GM10248 (cell line): ENCODE measurements at places on chromosomes 16 and 17.

GRCh38 chr16:17555176-17555575, 84.4 kb upstream of the XYLT1 start:
- DNase-seq: no peak

- peak; percentile 42 for DNase-seq
These were observed 51.8 kb downstream of the CA10 start for GRCh38 chr17:52106638-52107261.

- peak; percentile 63 for DNase-seq
These were observed 9.1 kb upstream of the PSMC3IP start for GRCh38 chr17:42586514-42587230.

GRCh38 chr16:2385190-2385836, 43.9 kb upstream of the CCNF start:
- no peak for DNase-seq

GRCh38 chr17:65743308-65743655, 181.8 kb upstream of the AXIN2 start:
- no peak for DNase-seq

GRCh38 chr16:87324411-87325275, 7.5 kb upstream of the C16orf95 start:
- peak; percentile 80 for DNase-seq

DNA sequence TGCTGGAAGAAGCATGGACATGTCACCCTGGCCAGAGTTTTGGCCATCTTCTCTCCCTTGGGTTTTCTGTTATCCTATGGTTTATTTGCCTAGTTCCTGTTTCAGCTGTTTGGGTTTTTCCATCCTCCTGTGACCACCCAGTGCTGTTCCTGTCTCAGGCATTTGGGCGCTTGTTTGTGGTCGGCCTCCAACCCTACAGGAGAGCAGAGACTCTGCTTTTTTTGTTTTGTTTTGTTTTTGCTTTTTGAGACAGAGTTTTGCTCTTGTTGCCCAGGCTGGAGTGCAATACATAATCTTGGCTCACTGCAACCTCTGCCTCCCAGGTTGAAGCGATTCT, 3.3 kb upstream of the ZC3H7A start:
- no peak for DNase-seq

GRCh38 chr16:66169817-66170216, 196.7 kb upstream of the CDH5 start:
- no peak for DNase-seq

GRCh38 chr17:27506348-27507218, 50.3 kb downstream of the KSR1 start:
- DNase-seq: peak; percentile 78

GRCh38 chr16:81623365-81624102, 155.6 kb upstream of the PLCG2 start:
- DNase-seq: peak; percentile 66

- DNase-seq: no peak
These were observed 5.2 kb downstream of the KRT39 start for GRCh38 chr17:40961591-40961990.

- peak; percentile 14 for DNase-seq
These were observed 22.9 kb downstream of the C1QTNF1 start for GRCh38 chr17:79046916-79047280.

DNA sequence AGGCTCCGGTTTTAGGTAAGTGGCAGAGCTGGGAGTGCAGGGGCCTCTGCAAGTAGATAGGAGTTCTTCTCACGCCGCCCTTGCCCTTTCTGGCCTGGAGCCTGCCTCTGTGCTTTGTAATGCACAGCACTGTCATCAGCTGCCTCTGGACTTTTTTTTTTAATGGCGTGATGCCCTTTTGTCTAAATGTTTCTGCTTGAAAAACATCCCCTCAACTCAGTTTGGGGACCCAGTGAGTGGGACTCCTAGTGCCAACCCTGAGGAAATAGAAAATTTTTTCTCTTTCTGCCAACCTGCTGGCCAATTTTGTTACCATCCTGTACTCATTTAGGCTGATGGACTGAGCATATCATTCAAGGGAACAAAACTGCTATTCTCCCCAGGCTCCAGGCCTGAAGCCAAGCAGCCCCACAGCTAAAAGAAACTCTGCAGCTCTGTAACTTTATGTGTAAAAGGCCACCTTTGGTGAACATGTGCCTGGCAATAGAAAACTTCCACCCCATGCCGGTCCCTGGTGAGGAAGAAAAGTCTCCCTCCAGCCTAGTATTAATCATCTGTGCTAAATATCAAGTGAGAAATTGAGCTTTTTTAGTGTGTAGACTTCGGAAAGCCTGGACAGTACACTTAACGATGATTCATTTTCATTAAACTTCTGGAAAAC, 22.5 kb downstream of the SLC6A2 start:
- no peak for DNase-seq

DNA sequence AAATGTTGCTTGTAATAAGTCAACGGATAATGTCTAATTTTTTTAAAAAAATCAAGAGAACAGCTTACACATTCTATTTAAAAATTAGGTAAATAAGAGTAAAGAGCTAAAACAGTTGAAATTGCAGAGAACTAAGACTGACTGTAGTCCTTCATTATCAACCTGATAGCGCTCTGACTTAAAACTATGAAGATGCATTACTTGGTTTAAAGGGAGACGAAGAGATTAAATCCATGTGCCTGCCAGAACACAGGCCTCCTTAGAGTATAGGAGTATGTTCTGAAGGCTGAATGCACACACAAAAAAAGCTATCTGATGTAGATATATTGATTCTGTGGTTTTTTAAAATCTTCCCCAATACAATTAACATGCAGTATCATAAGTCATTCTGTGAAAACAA, 28.5 kb downstream of the GLG1 start:
- DNase-seq: no peak

- DNase-seq: no peak
These were observed 658 bp downstream of the TNFRSF12A start for GRCh38 chr16:3020604-3021448.

GRCh38 chr17:80086081-80086480, 15.3 kb upstream of the GAA start:
- DNase-seq: no peak

DNA sequence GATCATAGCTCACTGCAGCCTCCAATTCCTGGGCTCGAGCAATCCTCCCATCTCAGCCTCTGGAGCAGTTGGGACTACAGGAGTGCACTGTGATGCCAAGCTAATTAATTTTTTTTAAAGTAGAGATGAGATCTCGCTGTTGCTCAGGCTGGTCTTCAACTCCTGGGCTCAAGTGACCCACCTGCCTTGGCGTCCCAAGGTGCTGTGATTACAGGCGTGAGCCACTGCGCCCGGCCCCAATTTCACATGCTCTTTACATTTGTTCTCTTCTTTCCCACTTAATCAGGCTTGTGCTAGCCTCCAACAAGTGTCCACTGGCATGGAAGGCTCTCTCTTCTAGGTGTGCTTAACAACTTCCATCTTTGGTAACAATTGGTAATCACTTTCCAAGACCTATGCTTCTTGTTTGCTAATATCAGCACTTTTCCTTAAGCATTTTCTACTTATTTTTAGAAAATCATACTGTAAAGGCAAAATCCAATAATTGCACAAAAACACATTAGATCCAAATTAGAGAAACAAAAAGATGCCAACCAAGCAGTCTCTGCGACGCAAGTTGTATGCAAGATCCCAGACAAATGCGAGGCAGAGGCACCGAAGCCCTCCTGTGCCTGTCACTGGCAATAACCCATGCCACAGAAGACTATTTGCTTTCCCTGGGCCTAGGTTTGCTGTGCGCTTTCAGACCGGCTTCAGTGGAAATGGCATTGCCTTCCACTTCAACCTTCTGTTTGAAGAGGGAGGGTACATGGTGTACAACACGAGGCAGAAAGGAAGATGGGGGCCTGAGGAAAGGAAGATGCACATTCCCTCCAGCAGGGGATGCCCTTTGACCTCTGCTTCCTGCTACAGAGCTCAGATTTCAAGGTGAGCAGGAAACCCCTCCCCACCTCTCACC, 52.6 kb downstream of the NOS2 start:
- no peak for DNase-seq

GRCh38 chr16:60001523-60001922, 1267.4 kb upstream of the GOT2 start:
- DNase-seq: no peak

DNA sequence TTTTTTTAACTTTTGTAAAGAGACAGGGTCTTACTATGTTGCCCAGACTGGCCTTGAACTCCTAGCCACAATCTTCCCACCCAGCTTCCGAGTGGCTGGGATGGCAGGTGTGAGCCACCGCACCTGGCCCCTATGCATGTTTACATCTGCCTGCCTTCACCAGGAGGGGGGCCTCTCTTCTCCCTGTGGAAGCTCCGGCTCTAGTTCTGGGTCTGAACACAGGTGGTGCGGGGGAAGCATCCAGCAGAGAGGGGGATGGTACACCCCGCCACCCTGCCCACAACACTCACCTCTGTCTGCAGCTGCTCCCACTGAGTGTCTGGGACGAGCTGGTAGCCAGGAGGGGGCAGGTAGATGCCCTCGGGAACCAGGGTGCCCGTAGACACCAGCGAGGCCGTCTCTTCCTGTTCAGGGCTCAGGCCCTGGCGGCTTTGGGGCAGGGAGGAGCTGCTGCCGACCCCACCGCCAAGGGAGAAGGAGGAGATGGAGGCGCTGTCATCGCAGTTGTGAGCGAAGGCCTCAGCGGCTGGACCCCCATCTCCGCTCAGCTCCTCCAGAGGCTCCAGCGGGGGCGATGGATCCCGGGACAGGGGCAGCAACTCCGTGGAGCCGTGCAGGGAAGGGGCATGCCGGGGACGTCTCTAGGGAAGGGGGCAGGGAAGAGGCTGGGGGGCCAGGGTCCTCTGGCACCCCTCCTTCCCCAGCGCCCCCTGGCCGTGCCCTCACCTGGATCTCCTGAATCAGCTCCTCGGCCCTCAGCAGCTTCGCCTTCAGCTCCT, 10.9 kb downstream of the RABEP2 start:
- no peak for DNase-seq

- DNase-seq: peak; percentile 9
These were observed 5.5 kb downstream of the PRR29 start for GRCh38 chr17:64003526-64004121.

DNA sequence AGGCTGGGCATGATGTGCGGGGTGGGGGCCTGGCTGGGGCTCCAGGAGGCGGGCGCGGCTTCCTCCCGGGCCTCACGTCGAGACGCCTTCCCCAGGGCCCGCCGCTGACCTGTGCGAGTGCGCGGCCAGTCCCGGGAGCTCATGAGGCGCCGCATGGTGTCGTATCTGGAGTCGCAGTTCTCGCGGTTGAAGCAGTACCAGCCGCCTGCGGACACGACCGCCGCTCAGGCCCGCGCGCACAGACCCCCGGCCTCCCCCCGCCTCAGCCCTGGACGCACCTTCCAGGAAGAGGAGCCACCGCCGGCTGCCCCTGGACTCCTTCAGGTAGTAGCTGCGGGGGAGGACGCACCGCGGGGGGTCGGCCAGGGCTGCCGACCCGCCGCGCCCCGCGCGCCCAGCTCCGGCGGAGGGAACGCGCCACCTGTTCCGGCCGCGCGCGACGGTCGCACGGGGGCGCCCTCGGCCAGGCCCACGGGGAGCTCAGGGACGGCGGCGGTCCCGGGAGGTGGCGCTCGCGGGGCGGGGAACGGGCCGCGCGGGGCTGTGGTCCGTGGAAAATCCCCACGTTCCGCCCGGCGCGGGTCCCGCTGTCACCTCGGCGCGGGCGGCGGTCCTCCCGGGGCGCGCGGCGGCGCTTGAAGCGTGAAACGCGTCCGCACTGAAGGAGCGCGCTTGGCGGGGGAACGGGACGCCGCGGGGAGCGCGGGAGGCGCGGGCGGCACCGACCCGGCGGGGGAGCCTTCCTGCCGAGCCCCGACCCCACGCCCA, 1.4 kb downstream of the NOTUM start:
- DNase-seq: peak; percentile 89

- DNase-seq: no peak
These were observed 41.1 kb downstream of the TNRC6C start for GRCh38 chr17:77999413-78000173.

DNA sequence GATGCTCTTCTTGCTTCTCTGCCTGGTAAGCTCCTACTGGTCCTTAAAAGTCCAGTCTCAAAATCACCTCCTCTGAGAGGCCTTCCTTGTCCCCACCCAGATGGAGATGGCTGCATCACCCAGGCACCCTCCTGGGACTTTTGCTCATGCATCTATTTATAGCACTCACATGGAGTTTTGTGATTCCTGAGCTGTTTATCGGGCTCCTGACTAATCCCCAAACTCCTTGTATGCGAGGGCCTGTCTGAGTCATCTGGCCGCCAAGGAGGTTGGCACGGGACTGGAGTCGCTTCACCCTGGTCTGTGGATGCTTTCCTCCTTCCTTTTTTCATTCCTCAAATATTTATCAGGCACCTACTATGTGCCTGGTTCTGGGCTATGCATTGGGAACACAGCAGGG, 2.3 kb upstream of the MAP2K3 start:
- no peak for DNase-seq

DNA sequence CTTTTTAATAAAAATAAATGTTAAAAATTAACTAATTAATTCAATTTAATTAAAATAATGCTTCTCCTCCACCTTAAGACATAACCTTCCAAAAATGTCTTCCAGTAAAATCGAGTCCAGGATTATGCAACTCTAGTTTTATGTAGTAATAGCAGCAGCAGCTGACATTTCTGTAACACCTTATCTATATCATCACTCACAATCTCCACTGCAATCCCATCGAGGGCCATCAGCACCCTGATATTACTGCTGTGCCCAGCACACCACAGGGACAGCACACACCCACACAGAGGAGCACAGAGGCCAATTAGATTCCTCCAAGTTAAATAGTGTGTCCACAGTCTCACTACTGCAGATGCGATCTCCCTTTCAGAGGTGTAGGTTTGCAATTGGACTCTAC, 2.9 kb downstream of the RPH3AL start:
- DNase-seq: no peak

GRCh38 chr16:1788708-1789100, 4.8 kb downstream of the IGFALS start:
- no peak for DNase-seq

GRCh38 chr17:9226130-9226793, 205.0 kb downstream of the NTN1 start:
- no peak for DNase-seq

GRCh38 chr17:20996724-20997615, 45.8 kb downstream of the USP22 start:
- DNase-seq: no peak

DNA sequence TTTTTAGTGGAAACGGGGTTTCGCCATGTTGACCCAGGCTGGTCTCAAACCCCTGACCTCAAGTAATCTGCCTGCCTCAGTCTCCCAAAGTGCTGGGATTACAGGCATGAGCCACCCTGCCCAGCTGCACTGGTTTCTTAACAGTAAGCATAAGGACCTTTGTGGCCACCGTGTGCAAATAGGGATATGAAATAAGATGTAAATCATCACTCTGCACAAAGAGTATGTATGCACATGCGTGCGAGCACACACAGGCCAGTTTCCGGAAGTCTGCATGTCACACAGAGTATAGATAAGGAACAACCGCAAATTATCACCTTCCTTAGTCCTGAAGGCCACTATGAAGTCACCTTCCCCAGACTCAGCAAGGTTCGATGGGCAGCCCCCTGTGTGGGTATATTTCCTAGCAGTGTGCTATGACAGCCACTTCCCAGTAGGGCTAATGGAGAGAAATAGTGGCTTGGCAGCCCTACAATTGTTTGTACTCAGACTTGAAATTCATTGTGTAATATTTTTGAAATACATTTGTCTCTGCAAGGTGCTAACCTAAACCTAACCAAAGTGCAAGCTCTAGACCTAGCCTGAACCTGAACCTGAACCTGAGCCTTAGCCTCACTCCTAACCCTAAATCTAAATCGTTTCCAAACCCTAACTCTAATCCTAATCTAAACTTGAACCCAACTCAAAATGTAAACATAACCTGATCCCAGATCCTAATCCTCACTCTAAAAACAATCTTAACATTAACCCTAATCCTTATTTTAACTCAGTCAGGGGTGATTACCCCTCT, 48.4 kb upstream of the SKAP1 start:
- DNase-seq: peak; percentile 78
